ENCODE measurements at places on chromosomes 5 and 9.

DNA sequence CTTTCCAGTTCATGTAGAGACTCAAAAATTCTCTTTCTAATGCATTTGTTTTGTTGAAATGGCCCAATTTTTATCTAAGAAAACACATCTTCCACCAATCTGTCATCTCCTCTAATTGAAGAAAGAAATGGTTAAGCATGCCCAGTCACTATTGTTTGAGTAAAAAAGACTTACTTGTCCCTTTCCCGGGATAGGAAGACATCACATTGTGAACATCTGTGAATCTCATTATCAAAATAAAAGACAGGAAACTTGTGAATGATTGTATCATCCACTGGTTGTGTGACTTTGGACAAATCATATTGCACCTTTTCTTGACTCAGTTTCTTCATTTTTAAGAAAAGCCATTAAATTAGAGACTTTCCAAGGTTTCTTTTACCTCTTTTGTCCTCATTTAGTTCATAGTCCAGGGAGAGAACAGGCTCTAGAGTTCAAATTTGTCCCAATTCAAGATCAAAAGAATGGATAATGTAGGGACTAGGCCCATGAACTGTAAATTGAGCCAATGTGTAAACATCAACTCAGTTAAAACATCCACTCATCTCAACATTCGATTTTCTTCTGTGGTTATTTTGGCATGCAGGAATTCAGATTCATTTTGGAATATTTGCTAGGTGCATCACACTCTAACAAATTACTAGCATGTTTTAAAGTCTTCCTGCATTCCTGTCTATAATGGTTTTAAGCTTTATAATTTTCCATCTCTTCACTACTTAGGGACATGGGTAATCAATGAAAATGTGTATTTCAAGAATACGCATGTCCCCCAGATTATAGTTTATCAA is 838.0 kb upstream of the WWC1 start:
- DNase-seq = no peak

DNA sequence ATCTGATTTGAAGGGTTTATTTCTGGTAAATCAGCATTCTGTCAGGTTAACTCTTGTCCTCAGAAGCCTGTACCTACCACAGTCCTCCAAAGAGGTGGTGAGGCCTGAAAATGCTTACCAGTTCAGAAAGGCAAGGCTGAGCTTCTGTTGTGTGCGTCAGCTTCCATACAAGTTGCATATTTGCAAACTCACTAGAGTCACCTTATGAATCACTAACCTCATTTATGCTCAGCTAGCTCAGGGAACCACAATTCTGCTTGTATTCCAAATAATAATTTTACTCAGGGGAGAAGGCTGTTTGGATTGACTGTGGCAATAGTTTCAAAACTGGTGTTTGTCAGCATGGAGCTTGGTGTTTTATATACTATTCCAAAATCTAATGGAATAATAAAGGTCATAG is 355.1 kb upstream of the RFX3 start:
- peak; percentile 80 for DNase-seq

GRCh38 chr9:8821910-8822666 is 1022.5 kb upstream of the DMAC1 start:
- DNase-seq = no peak

DNA sequence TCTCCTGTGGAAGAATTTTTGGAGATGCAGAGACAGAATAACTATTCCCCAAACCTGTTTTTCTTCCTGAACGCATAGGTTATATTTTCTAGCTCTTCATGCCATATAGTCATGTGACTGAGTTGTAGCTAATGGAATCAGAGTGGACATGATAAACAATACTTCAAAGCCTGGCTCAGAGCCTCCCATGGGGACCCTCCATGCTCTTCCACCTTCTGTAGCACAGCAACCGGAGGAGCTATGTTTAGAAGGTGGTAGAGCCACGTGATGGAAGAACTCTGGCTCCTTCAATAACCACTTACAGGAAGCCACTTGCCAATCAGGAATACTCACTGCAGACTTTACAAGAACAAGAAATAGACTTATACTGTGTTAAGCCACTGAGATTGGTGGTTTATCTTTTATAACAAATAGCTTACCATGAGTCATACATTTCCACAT is 39.2 kb downstream of the NADK2 start:
- no peak for DNase-seq

DNA sequence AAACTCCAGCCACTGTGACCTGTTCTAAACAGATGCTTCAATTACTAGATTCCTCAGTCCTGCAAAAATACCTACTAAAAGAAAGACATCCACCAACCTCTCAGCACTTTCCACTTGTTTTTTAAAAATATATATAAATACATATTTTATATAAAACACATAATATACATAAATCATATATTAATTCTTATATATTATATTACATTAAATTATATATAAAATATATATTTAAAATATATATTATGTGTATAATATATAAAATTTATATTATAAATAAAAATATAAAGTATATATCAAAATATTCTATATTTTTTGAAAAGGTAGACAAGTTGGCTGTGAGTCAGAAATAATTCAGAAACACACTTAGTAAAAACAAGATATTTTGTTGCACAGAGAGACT is 2371.8 kb upstream of the ACO1 start:
- DNase-seq = no peak

Measured in NB4 (cell line).